ENCODE measurements at places on chromosomes 7 and 10.

DNA sequence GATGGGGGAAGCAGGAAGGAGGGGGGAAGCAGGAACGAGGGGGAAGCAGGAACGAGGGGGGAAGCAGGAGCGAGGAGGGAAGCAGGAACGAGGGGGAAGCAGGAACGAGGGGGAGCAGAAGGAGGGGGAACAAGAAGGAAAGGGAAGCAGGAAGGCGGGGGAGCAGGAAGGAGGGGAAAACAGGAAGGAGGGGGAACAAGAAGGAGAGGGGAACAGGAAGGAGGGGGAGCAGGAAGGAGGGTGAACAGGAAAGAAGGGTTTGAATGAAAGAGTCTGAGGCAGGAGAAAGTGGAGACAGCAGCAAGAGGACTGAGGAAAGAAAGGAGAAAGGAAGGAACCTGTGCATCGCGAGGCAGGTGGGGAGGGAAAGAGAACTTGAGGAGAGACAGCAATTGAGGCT is 256.6 kb downstream of the PTEN start:
- no peak for DNase-seq

DNA sequence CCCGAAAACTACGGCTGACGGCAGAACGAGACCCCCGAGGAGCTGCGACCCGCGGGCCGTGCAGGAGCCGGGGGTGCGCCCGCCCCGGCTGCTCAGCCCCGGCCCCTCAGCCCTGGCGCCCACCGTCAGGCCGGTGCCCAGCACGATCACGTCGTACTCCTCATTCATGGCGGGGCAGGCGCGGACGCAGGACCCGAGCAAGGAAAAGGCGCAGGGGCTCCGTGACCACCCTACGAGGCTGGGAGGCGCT is 218 bp downstream of the GDI2 start:
- DNase-seq: no peak

DNA sequence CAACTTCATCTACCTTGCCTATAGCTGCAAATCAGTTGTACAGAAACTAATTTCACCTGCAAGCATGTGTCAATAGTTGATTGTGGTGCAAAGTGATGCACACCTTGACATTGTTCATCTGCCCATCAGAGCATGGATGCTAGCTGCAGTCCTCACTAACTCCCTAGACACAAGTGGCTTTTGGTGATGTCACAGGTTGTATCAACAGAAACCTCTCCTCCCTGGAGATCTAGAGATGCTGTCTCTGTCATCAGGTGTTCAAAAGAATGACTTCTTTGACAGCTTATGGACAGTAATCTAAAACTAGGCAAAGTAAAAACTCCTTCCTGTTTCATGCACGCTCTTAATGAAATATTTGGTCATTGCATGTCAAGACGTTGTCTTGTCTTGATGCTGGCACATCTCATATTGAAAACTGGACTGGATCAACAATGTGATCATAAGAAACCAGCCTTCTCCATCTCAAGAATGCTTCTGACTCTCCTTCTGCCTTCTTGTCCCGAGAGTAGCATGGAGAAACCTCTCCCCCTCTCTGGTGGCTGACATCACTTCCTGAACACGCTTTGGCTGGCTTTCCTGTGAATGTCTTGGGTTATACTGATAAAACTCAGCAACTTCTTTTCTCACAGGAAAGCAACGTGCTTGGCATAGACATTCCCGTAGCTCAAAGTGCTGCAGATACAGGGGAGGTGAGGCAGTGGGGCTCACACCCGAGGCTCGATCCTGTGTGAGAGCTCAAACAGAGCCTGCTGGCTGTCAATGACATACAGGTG is 176.2 kb upstream of the CDCA7L start:
- DNase-seq: no peak

- no peak for DNase-seq
Observed at GRCh38 chr7:151207315-151207714, 3.0 kb downstream of the H2BK1 start.

DNA sequence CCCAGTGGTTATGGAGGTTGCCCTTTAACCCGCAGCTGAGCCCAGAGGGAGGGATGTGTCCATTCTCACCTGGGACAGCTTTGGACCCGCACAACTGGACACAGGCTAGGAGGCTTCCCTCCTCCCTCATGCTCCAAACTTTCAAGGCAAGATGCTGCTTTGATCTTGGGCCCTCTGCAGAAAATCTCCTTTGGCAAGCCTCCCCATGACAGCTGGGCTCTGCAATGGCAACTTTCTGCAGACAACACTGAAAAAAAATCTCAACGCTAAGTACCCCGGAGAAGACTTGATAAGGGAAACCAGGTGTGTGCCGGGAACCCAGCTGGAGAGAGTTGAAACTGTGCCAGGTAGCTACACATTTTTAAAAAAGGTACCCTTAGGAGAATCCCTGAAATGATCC is 610.1 kb downstream of the LRMDA start:
- no peak for DNase-seq

- DNase-seq: no peak
Observed at GRCh38 chr7:69782917-69783684, 184.8 kb downstream of the AUTS2 start.

GRCh38 chr10:16242859-16243613 is 193.8 kb upstream of the PTER start:
- no peak for DNase-seq

DNA sequence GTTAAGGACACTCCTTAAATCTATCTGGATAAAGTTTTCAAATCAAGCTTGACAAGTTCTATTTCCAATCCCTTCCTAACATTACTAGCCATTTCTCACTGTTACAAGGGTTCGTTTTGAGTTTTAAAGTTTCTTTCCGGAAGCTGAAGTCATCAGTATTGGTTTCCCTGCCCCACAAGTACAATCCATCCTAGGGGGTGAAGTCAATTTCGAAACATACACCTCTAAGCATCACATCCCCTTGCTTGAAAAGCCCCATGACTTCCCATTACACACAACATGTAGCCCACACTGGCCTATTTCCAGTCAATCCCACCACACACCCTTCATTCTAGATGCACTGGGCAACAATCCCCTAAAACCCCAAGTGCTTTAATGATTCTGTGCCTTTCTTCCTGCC is 13.0 kb downstream of the DPY19L1 start:
- no peak for DNase-seq

DNA sequence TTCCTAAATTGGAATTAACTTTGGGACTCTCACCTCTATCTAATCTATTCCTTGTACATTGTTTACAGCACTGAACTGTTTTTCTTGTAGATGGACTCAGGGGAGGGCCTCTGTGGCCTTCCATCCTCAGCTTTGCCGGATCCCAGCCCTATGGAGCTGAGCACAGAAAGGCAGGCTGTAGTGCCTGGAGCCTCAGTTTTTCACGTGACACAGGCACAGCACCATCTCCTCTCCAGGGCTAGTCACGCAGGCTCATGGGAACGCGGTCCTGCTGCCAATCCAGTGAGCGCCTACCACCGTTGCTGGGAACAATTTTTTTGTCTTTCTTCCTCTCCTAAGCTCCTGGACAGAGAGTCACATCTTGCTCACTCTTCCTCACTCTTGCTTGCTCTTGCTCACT is 75.6 kb upstream of the DDC start:
- DNase-seq: no peak

GRCh38 chr7:99674995-99675742 is 4.6 kb downstream of the CYP3A5 start:
- DNase-seq: no peak

- DNase-seq: no peak
Observed at GRCh38 chr7:150935149-150935548, 43.0 kb downstream of the KCNH2 start.

- no peak for DNase-seq
Observed at GRCh38 chr7:26525398-26526264, 234.0 kb downstream of the SNX10 start.

GRCh38 chr10:17850501-17850900 is 41.4 kb downstream of the MRC1 start:
- no peak for DNase-seq

GRCh38 chr7:106768324-106768751 is 96.7 kb upstream of the PIK3CG start:
- DNase-seq: no peak

DNA sequence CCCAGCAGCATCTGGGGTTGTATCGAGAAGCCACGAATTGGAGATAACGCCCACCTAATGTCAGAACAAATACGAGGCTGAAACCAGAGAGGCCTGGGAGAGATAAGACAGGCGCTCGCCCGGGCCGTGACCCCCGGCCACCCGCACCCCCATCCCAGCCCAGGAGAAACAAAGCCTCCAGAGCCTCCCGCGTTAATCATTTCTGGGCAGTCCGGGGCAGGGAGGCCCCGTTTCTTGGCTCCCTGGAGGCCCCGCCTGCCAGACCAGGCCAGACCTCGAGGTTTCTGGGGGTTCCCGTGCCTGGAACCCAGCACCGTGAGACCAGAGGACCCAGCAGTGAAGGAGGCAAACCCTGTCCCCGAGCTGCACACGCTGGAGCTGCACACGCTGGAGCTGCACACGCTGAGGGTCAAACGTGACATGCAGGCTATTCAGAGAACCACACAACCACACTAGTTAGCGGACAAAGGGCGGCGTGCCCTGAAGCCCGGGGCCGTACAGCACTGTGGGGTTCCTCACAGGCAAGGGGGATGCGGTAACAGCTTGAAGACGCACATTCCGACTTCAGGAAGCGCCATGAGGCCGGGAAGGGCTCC is 53.4 kb downstream of the FOXL3 start:
- no peak for DNase-seq

GRCh38 chr10:51214207-51215196 is 140.2 kb downstream of the PRKG1 start:
- DNase-seq: no peak

GRCh38 chr10:118986815-118987790 is 42.4 kb upstream of the NANOS1 start:
- no peak for DNase-seq

- DNase-seq: no peak
Observed at GRCh38 chr10:6711408-6711841, 131.3 kb upstream of the PRKCQ start.

DNA sequence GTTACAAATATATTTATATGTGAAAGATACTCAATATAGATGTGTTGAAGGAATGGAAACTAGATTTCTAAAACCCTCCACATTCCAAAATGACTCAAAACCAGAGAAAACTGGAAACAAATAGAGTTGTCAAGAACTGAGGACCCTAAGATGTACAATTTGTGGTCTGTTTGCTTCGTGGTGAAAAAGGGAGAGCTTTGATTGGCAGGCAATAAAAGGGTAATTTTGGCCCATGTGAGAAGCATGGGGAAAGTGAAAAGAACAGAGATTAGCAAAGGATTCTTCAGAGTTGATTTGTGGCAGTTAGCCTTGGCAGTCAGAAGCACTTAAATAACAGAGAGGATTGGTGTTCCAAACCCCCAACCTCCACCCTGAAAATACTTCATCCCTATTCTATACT is 37.1 kb upstream of the DKK1 start:
- no peak for DNase-seq

DNA sequence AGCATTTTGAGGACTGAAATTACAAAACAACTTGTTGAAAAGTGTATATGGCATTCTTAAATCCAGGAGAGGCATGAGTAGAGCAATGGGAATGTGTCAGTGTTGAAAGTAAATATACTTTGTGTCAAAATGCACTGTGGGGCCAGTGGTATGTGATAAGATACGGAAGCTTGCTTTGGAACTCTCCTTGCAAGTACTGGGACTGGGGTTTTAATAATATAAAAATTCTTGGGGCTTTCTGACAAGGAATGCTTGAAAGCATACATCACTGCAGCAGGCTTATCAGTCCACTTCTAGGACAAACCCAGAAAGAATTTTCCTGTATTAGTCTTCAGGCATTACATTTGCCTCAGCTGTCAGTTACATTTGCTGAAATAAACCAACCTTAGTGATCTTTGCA is 472.8 kb upstream of the FZD8 start:
- DNase-seq: no peak

Measured in activated T-cell treated with anti-CD3 and anti-CD28 coated beads, Interleukin-2, amount 50 U/mL, for 4 hours (primary cell).